Aorta (tissue), 5 donors: ENCODE measurements at places on chromosomes 2 and 18. TPM values are rescaled to one million over a fixed set of nuclear protein-coding genes. Genes with fewer than 3 reads are reported as not detected.

REG3A gene
- polyA plus RNA-seq, result 67.5 TPM

SP110 gene
- 19.0 TPM for polyA plus RNA-seq

IL18RAP gene
- polyA plus RNA-seq, result 0.63 TPM

IMP4 gene
- polyA plus RNA-seq, result 42.4 TPM

TCF4 gene
- polyA plus RNA-seq, result 11.8 TPM

RPRM gene
- polyA plus RNA-seq, result not detected

AGXT gene
- polyA plus RNA-seq, result not detected

MIB1 gene
- polyA plus RNA-seq, result 12.3 TPM

DBI gene
- polyA plus RNA-seq, result 179 TPM

MYO3B gene
- 0.05 TPM for polyA plus RNA-seq

DAPL1 gene
- polyA plus RNA-seq, result 14.5 TPM

MSH2 gene
- 6.0 TPM for polyA plus RNA-seq

GAL3ST2 gene
- not detected for polyA plus RNA-seq

SIGLEC15 gene
- 0.33 TPM for polyA plus RNA-seq

TUBB8B gene
- polyA plus RNA-seq, result not detected

CDH2 gene
- 12.6 TPM for polyA plus RNA-seq

PDE11A gene
- 0.03 TPM for polyA plus RNA-seq

FAM237A gene
- not detected for polyA plus RNA-seq

CRACDL gene
- polyA plus RNA-seq, result 0.67 TPM

SUPT7L gene
- polyA plus RNA-seq, result 45.5 TPM
